ENCODE measurements at places on chromosomes 4 and X.

DNA sequence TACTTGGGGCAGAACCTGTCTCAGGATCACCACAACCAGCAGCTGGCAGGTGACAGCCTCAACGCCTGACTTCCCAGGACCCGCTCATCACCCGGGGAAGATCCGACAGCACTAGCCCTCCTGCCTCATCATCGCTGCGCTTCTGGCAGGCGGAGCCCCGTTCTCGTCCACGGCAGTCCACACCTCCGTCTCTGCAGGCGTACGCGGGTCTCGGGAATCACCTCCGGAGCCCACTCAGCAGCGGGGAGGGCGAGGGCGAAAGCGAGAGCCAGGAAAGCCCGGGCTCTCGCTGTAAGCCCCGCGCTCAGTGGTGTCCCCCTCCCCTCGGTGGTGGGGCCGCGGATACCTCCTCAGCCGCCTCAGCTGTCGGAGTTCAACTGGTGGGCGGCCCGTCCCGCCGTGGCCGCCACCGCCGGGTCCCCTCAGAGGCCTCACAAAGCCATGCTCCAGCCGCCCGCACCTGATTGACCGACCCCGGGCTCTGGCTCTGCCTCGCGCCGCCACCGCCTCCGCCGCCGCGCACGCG, 518 bp upstream of the CNKSR2 start:
- peak; percentile 47 for DNase-seq

DNA sequence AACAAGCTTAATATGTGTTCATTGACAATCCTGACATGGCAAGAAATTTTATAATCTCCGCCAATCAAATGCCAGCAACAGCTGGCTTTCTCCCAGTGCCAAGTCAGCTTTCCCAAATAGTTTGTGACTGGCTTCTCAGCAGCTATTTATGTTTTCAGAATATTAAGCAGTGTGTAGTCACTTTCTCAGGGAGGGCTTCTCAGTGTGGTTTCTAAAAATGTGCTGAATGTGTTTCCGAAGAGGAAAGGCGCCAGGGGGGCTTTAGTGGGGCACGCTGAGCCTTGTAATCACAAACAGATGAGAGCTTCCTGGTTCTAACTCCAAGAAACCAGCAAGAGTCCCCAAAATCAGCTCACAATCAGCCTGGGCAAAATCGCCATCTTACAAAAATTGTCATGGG, 258.7 kb upstream of the CPEB2 start:
- DNase-seq, result no peak

DNA sequence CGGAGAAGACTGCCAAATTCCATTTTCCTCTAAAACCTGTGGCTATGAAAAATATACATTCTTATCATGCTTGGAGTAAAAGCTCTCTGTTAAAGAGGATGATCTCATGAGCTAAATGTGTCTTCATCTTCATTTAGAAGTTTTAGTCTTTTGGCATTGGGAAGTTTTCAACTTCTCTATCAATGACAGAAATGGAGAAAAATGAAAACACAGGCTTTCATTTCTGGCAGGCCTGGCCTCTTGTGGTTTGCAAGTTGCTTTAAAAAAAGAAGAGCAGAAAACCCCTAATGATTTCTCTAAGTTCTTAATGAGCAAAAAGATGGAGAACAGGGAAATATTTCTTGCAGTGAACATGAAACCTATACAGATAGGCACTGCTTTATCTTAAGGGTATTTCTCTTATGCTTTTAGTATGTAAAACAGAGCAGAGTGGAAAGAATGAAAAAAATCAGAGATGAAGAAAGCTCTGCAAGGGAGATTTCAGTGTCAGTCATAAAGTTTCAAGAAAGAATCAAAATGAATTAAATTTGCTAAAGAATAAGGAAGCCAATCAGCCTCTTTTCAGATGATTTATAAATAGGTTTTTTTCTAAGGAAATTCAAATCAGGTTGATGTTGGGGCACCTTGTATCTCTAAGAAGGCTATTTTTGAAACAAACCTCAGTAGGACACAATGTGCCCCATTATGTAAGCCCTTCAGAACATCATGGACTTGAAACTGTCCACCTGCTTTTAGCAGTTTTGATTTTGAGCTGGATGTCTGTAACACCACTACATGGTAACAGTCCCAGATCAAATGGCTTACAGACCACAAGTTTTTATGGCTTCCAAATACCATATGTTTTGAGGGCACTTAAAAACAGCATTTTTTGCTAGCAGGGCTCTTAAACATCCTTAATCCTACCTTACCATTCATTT, 225.0 kb downstream of the GRIA3 start:
- no peak for DNase-seq

DNA sequence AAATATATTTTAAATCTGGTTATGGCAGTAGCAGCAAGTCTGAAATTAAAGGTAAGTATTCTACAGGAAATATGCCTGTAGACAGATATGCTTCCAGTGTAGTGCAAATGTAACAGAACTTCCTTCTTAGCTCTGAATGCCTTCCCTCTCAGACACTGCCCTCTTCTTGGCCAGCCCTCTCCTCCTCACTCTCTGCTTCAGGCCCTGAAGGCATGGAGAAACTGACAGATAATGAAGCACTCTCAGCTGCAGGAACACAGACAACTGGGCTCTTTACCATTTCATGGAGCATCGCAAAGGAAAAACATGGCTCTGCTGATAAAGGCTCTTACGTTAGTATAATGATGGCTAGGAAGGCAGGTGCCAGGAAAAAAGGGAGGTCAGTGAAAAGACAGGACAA, 431.5 kb upstream of the RASGEF1B start:
- no peak for DNase-seq

DNA sequence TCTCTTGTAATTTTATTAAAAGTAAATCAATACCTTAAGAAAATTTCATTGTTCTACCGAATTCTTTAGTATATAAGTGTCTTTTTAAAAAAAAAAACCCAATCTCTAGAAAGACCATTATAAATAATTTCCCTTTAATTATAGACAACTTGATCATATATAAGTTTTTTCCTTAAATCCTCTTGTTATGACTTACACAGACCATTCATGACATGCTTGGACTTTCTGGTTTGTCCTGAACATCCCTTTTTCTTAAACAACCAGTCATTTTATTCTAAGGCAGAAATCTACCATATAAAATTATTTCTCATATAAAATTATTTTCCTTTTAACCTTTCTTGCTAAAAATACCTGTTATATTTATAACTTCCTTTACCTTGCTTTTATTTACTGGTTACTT, 15.4 kb upstream of the FHDC1 start:
- DNase-seq, result no peak

GRCh38 chr4:17577665-17578481, 875 bp downstream of the LAP3 start:
- DNase-seq, result no peak

GRCh38 chrX:57289089-57289488, 2.6 kb downstream of the FAAH2 start:
- no peak for DNase-seq

DNA sequence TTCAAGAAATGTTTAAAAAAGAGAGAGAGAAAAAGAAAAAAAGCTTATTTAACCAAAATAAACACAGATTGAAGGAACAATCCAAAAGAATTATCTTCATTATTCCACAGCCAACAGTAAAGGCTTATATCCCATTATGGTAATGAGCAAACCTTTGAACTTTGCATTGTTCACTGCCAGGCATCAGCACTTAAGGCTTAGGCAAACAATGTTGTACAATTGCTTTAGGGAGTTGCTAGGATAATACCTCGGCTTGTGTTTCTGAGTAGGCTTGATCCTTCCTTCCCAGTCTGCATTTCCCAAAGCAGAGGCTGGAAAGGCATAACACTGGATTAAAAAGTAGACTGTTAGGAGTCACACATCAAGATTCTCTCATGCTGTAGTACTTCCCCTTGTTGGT, 352.7 kb upstream of the IGFBP7 start:
- peak; percentile 3 for DNase-seq

- no peak for DNase-seq
Observed at GRCh38 chr4:54659313-54659712, 1.6 kb downstream of the KIT start.

GRCh38 chr4:23290656-23291055, 597.9 kb downstream of the GBA3 start:
- DNase-seq, result no peak

GRCh38 chrX:68748030-68748429, 80.8 kb upstream of the EFNB1 start:
- DNase-seq, result no peak

DNA sequence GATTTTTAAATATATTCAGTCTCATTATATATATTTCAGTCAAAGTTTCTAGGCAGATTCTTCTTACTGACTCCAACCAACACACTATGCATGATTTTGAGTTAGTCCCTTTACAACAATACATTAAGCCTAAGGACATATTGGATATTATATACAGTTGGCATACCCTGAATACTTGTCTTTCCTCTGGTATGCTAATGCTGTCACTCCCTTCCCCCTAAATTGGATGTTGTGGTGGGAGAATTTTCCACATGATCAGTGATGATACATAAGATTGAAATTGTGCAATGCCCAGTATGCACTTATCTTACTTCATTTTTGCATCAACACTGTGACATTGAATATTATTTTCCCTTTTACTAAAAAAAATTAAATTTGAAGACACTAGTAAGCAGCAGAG, 935.2 kb downstream of the PCDH7 start:
- DNase-seq, result no peak

DNA sequence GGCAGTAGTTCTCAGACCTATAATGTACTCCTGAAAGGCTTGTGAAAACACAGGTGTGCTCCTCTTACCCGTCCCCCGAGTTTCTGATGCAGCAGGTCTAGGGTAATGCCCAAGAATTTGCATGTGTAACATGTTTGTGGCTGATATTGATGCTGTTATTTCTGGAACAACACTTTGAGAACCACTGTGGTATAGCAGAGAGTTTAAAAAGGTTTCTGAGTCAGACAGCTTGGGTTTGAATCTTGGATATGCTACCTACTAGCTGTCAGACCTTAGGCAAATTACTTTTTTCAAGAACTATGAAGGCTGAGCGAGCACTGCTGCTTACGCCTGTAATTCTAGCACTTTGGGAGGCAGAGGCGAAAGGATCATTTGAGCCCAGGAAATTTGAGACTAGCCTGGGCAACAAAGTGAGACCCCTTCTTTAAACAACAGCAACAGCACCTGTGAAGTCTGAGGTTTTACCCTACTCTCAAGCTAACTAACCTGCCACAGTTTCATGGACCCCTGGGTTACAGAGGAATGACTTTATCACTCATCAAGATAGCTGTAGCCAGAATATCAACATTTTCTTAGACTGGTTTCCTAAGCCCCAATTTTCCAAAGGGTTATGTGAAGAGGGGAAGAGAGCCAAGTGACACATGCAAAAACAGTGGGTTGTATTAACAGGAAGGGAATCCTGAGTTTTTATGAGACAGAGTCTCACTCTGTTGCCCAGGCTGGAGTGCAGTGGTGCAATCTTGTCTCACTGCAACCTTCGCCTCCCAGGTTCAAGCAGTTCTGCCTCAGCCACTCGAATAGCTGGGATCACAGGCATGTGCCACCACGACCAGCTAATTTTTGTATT, 5.1 kb downstream of the AFF1 start:
- DNase-seq, result no peak

DNA sequence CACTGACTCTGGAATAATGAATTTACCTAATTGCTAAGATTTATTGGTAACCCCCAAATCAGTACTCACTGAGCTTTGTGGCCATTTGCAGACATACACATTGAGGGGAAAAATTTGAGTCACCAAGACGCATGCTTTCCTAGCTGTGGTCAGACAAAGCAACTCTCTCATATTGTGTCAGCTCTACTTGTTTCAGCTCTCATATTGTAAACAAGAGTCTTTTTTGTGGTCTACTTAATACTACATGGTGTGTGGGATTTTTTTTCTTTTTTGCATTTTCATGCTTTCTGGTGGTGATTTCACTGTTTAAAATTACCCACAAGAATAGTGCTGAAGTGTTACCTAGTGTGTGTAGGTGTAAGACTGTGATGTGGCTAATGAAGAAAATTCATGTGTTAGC, 428.2 kb upstream of the GALNT7 start:
- no peak for DNase-seq

DNA sequence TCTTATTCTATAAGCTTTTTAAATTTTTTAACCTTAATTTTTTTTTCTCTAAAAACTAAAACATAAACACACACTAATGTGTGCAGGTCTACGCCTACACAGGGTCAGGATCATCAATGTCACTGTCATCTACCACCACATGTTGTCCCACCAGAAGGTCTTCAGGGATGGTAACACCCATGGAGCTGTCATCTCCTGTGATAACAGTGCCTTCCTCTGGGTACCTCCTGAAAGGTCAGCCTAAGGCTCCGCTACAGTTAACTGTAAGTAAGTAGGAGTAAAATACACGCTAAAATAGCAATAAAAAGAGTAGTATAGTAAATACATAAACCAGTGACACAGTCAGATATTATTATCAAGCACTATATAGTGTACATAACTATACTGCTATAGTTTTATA, 45.9 kb upstream of the GPRIN3 start:
- no peak for DNase-seq

DNA sequence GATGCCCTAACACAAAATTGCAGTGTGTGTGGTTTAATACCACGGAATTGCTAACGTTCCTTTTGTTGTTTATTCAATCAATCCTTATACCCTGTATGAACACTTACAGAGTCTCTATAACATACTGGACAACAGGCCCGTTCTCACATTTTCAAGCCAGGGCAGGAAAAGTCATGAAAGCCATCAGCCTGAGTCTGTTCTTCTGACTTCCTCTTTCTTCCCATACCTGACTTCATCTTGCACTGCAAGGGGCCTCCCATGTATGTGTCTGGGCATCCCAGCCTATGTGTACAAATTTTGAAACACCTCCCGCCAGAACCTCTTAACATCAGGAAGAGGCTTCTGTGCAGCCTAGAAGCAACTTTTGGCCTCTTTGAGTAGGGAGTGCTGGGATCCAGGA, 4.9 kb upstream of the SHISA3 start:
- DNase-seq, result no peak

DNA sequence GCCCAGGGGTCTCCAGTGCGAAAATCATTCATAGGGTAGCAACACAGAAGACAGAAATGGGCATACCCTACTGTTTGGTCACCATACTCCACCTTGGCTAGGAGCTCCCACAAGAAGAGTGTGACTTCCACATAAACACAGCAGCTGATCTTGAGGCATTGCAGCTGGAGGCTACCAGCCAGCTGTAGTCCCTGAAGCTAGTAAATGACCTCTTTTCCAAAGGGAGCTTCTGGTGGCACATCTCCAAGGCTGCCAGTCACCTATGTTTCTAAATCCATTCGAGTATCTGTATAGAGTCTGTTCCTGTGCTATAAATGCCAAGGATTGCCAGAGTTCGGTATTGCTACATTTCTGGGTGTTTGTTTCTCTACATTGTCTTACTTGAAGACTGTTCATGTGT, 21.3 kb upstream of the PNPLA4 start:
- DNase-seq, result no peak

- DNase-seq, result no peak
Observed at GRCh38 chrX:139692506-139692849, 15.5 kb downstream of the MCF2 start.

DNA sequence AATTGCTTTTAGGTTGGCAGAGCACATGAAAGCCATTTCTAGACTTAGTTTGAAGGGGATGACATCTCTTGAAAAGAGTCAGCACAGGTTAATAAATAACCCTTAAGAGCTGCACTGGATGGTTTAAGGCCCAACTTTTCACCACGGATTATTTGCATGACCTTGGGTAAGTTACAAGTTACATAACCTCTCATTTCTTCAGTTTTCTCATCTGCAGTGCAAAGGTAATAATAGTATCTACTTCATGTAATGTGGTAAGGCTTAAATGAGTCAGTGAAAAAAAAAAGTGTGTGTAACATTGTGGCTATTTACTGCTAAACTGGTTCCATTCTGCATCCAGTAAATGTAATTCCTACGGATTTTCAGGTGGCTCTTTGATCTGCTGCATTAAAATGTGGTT, 715.8 kb downstream of the CCSER1 start:
- no peak for DNase-seq

All from NCI-H1105 treated with DMSO at 0.1 percent for 48 hours (cell line).